ENCODE measurements at places on chromosomes 6 and 20.

DNA sequence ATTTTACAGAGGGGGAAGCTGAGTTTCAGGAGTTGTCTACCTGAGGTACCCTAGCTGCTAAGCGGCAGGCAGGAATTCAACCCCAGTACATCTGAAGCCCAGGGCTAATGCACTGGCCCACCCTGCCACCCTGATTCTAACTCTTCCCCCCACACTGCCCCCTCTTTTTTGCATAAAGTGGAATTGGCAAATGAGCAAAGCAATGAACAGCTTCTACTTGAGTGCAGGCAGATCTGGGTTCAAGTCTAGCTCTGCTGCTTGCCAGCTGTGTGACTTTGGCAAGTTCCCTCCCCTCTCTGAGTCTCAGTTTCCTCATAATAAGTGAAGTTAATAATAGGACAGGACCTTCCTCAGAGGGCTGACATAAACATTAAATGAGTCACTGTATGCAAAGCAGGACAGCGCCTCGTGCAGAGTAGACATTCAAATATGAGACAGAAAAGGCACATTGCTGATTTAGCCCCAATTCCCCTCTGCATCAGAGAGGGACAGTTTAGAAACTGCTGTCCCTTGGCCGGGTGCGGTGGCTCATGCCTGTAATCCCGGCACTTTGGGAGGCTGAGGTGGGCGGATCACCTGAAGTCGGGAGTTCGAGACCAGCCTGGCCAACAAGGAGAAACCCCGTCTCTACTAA, 4.7 kb downstream of the ADA start:
- no peak for DNase-seq

- DNase-seq = no peak
Observed at GRCh38 chr20:14595051-14595450, 257.6 kb upstream of the FLRT3 start.

GRCh38 chr6:8539453-8539852, 104.1 kb upstream of the SLC35B3 start:
- no peak for DNase-seq

GRCh38 chr6:90079560-90080490, 185.6 kb downstream of the GJA10 start:
- no peak for DNase-seq

- DNase-seq = peak; percentile 91
Observed at GRCh38 chr6:34888874-34889555, at the start of gene ANKS1A. Gene ANKS1A (plus strand): TSS chr6:34889255. CDS start chr6:34889403, 148 bp downstream.

- DNase-seq = no peak
Observed at GRCh38 chr6:114100215-114100994, 129.5 kb upstream of the HDAC2 start.

GRCh38 chr20:17752459-17752858, 52.7 kb downstream of the BANF2 start:
- DNase-seq = no peak

DNA sequence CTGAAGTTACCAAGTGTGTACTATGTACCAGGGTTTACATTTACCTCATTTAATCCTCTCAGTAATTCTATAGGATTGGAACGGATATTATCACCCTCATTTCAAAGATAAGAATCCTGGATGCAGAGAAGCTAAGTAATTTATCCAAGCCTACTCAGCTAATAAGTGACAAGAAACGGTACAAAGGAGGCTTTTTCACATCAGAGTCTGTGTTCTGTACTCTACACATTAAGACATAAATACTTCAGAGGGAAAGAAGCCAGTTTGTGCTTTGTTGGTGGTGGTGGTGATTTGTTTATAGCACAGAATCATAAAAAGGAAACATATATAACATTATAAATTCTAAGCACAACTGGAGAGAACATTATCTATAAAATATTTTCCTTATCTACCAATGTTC, 88.3 kb upstream of the HMGCLL1 start:
- DNase-seq = no peak

DNA sequence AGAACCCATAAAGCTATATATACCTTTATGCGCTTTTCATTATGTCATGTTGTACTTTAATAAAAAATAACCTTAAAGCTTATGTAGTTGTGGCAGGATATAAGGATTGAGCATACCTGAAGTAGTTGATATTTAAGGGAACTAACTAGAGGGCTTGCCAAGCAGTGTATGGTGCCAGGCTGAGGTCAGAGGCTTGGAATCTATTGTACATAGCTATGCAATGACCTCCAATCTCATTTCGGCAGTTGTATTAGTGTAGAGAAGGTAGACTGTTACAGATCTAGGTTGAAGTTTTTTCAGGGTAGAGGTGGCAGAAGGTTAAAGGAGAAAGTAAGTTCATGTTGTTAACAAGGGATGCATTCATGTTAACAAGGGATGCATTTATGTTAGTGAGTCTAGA, 397.7 kb upstream of the HS3ST5 start:
- DNase-seq = no peak

DNA sequence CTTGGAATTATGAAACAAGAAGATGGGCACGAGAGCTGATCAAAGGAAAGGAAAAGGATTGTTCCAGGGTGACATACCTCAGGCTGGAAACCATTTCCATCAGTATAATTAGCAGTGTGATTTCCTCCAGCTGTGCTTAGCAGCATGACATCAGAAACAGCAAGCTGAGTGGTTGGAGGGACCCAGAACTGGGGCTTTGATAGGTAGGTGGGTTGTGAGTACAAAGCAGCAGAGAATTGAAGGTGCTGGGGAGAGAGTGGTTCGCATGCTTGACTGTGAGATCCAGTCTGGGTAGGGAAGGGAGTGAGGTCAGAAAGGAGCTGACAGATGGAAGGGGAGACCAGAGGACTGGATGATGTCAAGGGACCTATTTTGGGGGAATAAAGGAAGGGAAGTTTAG, 90.4 kb downstream of the CD164 start:
- no peak for DNase-seq

DNA sequence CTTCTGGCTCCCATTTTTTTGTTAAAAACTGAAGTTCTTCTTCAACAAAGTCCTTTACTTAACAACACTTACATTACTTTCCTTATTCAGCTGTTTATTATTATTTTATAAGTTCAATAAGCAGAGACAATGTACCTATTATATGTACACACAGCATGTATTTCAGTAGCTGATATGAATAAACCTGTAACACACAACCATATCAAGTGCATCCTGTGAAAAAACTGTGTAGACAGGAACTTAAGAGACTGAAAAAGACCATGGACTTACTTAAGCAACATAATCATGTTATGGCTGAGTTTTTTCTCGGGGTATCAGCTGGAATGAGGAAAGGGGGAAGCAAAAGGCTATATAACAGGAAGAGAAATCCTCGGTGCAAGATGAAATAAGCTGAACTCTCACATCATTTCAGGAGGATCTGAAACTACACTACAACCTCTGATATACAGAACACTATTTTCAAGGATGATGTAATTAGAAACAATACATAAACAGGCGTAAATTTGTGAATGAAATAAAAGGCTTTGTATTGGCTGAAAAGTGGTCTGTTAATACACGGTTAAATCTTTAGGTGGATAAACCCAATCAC, 70.9 kb downstream of the REV3L start:
- DNase-seq = no peak

DNA sequence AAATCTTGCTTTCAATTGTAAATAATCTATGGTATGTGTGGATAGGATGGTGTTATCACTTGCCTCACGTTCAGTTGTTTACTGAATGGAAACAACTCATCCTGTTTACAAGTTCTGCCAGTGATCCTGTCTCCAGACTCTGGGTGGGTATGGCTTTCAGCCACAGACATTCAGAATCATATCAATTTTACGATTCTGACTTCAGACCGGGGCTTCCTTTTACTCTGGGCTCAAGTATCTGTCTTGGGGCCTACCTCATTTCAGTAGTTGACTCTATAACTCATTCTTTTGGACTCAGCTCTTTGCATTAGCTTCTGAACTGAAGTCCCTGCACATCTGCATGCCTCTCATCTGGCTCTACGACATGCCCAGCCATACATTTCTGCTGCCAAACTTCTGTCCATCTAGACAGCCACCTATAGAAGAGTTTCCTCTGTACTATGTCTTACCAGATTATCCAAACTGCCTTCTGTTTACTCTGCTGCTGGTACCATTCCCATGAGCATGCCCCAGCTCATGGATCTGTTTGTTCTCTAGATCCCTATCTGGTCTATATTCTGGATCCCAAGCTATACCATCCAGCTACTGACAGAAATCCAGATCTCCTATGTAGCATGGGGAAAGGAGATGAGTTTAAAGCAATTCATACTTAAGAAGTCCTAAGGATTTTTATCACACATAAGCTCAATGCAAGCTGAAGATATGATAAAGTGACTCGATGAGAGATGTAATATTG, 34.3 kb downstream of the FYN start:
- no peak for DNase-seq

DNA sequence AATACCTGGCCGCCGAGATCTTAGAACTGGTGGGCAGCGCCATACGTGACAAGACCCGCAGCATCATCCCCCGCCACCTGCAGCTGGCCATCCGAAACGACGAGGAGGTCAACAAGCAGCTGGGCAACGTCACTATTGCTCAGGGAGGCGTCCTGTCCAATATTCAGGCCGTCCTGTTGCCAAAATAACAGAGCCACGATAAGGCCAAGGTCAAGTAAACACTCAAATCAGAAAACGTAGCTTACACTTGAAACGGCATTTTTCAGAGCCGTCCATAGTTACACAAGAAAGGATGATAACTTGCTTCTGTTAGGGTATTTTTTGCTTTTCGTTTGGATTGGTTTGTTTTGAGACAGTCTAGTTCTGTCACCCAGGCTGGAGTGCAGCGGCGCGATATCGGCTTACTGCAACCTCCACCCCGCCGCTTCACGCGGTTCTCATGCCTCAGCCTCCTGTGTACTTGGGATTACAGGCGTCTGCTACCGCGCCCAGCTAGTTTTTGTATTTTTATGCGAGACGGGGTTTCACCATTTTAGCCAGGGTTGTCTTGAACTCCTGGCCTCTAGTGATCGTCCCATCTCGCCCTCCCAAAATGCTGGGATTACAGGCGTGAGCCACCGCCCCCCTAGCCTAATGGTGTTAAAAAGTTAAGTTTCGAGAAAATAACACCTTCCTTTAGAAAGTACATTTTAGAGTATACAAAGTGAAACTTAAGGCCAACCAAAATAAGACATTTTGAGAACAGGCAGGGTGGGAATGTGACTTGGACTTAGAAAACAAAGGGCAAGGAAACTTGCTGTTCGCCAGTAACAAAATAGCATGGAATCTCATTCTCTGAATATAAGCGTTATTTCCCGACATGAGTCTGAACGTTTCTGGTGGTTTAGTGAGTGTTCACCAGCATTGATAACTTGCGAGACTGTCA, 42.8 kb upstream of the HFE start:
- peak; percentile 48 for DNase-seq

GRCh38 chr6:41818271-41819054, 31.0 kb downstream of the TOMM6 start:
- DNase-seq = no peak

GRCh38 chr6:39765508-39766065, 26.6 kb upstream of the DAAM2 start:
- DNase-seq = no peak

GRCh38 chr6:48826152-48826515, 636.9 kb downstream of the MMUT start:
- DNase-seq = no peak

- DNase-seq = no peak
Observed at GRCh38 chr6:67633058-67633457, 1002.0 kb upstream of the ADGRB3 start.

DNA sequence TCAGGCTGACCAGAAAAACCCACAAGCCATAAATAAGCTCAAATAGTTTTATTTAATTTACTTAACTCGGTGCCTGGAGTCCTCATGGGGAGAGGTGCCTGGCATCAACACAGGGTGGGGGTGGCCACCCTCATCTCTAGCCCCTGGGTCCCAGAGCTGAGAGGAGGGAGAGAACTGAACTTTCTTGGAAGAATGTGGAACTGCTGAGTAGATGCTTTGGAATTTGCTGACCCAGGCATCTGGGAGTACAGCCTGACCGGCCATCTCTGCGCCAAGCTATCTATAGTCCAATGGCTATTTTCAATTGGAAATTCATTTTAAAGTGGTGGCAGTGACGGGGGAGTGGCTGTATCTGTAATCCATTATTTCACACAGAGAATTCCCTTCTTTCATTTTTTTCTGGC, 104.8 kb downstream of the CDH26 start:
- no peak for DNase-seq
